Endodermal cell (in vitro differentiated cells): ENCODE measurements at places on chromosomes 2 and 18. TPM values are rescaled to one million over a fixed set of nuclear protein-coding genes. Genes with fewer than 3 reads are reported as not detected.

DNA sequence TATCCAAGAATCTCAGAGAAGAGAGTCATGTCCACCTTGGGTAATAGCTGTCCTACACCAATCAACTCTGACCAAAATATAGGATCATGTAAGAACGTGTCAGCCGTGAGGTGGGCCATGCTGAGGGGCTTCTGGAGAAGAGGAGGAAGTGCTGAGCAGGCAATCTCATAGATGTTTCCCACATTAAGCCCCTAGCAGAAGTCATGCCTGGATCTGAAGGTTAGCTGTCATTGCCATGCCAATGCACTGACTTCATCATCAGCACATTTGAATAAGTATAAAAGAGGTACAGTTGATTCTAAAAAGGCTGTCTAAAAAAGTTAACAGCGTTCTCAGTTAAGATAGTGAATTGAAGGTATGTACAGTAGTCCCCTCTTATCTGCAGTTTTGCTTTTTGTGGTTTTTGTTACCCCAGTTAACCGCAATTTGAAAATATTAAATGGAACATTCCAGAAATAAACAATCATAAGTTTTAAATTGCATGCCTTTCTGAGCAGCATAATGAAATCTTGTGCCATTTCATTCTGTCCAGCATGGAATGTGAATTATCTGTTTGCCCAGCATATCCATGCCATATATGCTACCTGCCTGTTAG is 67.2 kb upstream of the TMEM17 start:
- no peak overlapping the region for H3K27ac ChIP-seq
- no peak overlapping the region for H3K4me3 ChIP-seq
- H3K36me3 ChIP-seq, result no peaks in the 10 kb centered on the region
- peaks cover 21% of the 10 kb centered on the region for H3K27me3 ChIP-seq
- H3K4me1 ChIP-seq, result no peaks in the 10 kb centered on the region

DNA sequence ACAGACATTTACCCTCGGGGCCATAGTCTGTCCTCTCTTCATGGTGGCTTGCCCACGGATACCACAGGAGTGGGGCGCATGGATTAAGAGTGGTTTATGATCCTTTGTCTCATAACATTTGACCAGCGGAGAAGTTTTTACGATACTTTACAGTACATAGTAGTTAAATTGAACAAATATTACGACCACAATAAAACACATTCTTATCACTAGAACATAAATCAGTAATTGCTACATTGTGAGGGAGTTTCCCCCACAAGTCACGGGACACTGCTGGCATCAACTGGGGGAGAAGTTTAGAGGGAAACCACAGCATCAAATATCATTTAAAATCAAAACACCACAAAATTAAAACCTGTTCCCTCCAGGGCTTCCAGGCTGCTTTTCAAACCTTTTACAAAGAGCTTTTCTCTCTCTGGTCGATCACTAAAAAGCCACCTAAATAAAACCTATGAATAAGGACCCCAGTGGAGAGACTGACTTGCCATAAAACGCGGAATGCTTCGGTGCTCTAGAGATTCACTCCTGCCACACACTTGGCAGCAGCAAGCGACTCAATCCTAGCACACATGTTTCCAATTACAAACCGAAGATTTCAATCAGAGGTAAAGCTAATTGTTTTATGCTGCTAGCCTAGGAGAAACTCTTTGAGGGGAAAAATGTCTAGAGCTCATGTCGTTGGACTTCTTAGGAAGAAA is 173.7 kb upstream of the HNRNPA3 start:
- no peak overlapping the region for H3K4me3 ChIP-seq
- no peaks in the 10 kb centered on the region for H3K4me1 ChIP-seq
- DNase-seq, result no peak
- H3K36me3 ChIP-seq, result no peaks in the 10 kb centered on the region
- H3K27ac ChIP-seq, result no peak overlapping the region
- peaks cover 43% of the 10 kb centered on the region for H3K27me3 ChIP-seq

DNA sequence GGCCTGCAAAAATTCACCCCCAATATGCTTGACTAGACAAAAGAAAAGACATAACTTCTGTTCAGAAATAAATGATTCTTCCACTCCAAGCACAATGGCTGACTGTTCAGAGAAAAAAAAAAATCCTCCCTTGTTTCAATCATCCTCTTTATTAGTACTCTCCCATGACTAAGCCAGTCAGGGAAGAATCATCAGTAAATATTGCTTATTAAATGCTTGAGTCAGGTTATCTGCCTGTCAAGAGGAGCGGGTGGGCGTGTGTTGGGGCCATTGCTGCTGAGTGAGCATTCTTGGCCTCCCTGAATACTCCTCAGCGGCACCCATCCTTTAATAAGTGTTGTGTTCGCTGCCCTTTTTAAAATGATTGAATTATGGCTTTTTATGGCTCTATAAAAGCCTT is 1334.8 kb upstream of the CELF4 start:
- H3K27me3 ChIP-seq, result no peaks in the 10 kb centered on the region
- H3K4me3 ChIP-seq, result no peak overlapping the region
- H3K36me3 ChIP-seq, result no peaks in the 10 kb centered on the region
- no peaks in the 10 kb centered on the region for H3K4me1 ChIP-seq

GRCh38 chr2:172038604-172039003 is 38.9 kb downstream of the METAP1D start:
- no peak overlapping the region for H3K4me3 ChIP-seq
- H3K36me3 ChIP-seq, result no peaks in the 10 kb centered on the region
- no peak for DNase-seq
- no peaks in the 10 kb centered on the region for H3K27me3 ChIP-seq
- no peaks in the 10 kb centered on the region for H3K4me1 ChIP-seq

Gene FRZB
- 52.1 and 54.8 TPM in 2 replicates for total RNA-seq

DNA sequence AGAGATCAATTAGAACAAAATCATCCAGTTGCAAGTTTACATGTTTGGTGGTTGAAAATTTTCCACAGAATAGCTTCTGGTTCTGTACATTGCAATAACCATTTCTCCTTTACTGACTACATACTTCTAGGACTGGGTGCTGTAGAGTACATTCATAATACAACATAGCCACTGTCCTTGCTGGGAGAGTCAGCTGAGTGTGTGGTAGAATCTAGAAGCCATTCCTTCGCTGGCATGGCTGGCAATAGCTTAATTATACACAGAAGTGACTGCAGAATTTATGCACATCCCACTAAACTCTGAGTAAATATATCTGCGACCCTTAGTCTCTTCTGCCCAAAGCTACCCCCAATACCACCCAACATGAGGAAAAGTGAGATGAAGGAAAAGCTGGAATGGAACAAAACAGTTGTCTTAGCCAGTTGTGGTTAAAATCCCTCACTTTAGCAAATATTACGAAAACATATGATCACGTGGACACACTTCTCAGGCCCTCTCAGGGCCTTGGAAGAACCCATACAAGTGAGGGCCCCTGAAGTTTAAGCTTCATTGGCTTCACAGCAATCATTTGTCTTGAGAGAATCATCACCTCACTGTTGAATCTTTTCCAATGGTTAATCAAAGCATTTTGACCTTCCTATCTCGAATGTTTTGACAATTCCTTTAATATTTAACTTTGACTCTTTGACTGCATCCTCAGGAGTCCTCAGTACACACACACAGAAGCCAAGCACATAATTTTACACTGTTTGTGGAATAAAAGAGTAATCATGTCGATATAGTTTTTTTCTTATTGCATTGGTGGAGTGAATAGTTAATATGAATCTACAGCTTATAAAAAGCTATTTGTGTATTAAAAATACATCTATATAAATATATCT is 225.1 kb downstream of the ZNF385B start:
- H3K4me1 ChIP-seq, result no peaks in the 10 kb centered on the region
- H3K27ac ChIP-seq, result no peak overlapping the region
- DNase-seq, result no peak
- H3K4me3 ChIP-seq, result no peak overlapping the region

Gene DSC2
- total RNA-seq, result 50.5 to 58.4 TPM (median 54.9 TPM) in 3 replicates

GRCh38 chr2:219428469-219428868 is 6.2 kb upstream of the SPEG start:
- no peaks in the 10 kb centered on the region for H3K36me3 ChIP-seq
- no peaks in the 10 kb centered on the region for H3K27me3 ChIP-seq
- no peak overlapping the region for H3K27ac ChIP-seq
- peaks cover 7% of the 10 kb centered on the region for H3K4me1 ChIP-seq
- no peak for DNase-seq
- no peak overlapping the region for H3K4me3 ChIP-seq

DNA sequence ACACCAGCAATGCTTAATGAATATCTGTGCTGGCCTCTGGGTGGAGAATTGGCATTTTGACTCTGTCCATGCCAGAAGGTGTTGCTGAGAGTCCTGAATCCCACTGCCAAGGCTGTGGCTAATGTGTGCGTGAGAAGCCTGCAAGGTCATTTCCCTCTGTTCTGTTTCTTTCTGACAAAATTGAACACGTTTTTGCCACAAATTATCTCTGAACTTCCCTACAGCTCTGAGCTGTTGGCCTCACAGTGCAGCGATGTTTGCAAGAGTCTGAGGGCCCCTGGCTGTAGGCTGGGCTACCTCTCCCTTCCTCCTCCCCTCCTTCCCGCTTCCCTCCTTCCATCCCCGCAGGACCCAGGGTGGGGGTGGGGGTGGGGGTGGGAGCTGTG is 154.1 kb upstream of the HS6ST1 start:
- no peak overlapping the region for H3K4me3 ChIP-seq
- DNase-seq, result peak; percentile 24
- no peaks in the 10 kb centered on the region for H3K4me1 ChIP-seq
- H3K36me3 ChIP-seq, result no peaks in the 10 kb centered on the region
- no peak overlapping the region for H3K27ac ChIP-seq
- no peaks in the 10 kb centered on the region for H3K27me3 ChIP-seq

GRCh38 chr2:172775319-172775718 is 39.7 kb downstream of the RAPGEF4 start:
- no peak overlapping the region for H3K4me3 ChIP-seq
- H3K27me3 ChIP-seq, result no peaks in the 10 kb centered on the region
- H3K36me3 ChIP-seq, result no peaks in the 10 kb centered on the region
- H3K27ac ChIP-seq, result no peak overlapping the region

DNA sequence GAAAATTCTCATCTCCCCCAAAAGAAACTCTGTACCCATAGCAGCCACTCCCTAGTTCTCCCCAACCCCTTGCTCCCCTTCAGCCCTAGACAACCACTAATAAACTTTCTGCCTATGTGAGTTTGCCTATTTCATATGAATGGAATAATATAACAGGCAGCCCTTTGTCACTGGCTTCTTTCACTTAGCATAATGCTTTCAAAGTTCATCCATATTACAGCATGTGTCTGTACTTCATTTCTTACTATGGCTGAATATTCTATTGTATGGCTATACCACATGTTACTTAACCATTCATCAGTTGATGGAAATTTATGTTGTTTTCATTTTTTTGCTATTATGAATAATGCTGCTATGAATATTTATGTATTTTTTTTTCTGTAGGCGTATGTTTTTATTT is 442.9 kb downstream of the SLC4A3 start:
- no peak overlapping the region for H3K27ac ChIP-seq
- DNase-seq, result no peak
- no peak overlapping the region for H3K4me3 ChIP-seq
- H3K27me3 ChIP-seq, result peaks cover 12% of the 10 kb centered on the region

DNA sequence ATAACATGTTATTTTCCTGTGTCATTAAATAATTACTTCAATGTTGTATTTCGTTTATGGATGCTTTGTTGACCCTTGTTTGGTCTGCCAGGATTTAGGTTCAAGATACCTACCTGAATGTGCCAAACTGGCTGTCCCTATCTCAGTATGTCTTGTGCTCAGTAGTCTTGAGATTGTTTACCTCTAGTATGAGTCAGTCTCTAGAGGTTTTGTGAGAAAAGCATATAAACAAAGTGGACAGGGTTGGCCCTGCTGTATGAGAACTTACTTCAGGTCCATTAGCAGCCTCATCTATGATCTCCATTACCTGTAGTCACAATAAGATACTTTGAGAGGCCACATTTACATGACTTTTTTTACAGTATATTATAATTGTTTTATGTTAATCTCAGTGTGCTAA is 17.8 kb downstream of the DDX18 start:
- no peak overlapping the region for H3K27ac ChIP-seq
- H3K36me3 ChIP-seq, result peaks cover 65% of the 10 kb centered on the region
- H3K27me3 ChIP-seq, result peaks cover 9% of the 10 kb centered on the region
- no peaks in the 10 kb centered on the region for H3K4me1 ChIP-seq
- H3K4me3 ChIP-seq, result no peak overlapping the region

- no peaks in the 10 kb centered on the region for H3K27me3 ChIP-seq
- H3K27ac ChIP-seq, result no peak overlapping the region
- no peak for DNase-seq
- H3K36me3 ChIP-seq, result no peaks in the 10 kb centered on the region
- H3K4me1 ChIP-seq, result peaks cover 12% of the 10 kb centered on the region
Observed at GRCh38 chr2:46001741-46002506, 295.3 kb upstream of the EPAS1 start.

Gene COQ10B
- 16.5 and 17.9 TPM in 2 replicates for total RNA-seq

DNA sequence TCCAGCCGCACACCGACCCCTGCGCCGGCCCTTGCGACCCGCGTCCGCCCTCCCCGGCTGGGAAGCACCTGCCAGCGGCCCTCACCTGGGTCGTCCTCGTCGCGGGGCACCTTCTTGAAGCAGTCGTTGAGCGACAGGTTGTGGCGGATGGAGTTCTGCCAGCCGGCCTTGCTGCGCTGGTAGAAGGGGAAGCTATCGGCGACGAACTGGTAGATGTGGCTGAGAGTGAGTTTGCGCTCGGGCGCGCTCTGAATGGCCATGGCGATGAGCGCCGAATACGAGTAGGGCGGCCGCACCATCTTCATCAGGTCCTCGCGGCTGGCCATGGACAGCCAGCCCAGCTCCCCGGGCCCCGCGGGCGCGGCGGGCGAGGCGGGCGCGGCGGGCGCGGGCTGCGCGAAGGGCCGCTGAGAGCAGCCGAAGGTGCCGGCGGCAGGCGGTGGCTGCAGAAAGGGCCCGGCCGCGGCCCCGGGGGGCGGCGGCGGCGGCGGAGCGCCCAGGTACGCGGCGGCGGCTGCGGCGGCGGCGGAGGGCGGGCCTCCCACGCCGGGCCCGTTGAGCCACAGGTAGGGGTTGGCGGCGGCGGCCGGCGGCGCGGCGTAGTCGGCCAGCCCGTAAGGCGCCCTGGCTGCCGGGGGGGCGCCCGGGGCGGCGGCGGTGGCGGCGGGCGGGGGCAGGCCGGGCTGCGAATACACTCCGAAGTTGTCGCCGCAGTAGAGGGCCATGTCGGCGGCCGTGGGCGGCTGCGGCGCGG is 505 bp downstream of the FOXI3 start:
- H3K27me3 ChIP-seq, result peaks cover 57% of the 10 kb centered on the region
- H3K4me3 ChIP-seq, result peak overlapping the region; percentile 66
- DNase-seq, result peak; percentile 83
- H3K36me3 ChIP-seq, result no peaks in the 10 kb centered on the region
- H3K27ac ChIP-seq, result no peak overlapping the region

- H3K4me1 ChIP-seq, result no peaks in the 10 kb centered on the region
- no peak for DNase-seq
- no peak overlapping the region for H3K4me3 ChIP-seq
- no peak overlapping the region for H3K27ac ChIP-seq
Observed at GRCh38 chr18:63043516-63043915, 276.1 kb downstream of the BCL2 start.

DNA sequence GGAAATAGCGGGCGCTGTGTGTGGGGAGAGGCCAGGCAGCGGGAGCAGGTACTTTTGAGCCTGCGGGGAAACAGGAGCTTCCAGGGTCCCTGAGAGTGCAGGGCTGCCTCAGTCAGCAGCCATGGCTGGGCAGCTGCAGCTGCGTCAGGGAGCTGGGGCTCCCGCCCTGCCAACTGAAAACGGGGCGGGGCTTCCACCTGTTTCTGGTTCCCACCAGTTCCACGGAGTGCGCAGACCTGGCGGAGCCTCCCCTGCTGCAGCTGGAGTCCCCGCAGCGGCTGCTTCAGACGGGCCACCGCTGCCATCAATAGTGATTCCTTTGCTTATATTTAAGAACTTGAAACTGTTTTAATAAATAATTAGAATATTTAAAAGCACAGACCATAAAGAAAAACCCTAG is 30.6 kb upstream of the RPRM start:
- H3K4me3 ChIP-seq, result no peak overlapping the region
- H3K36me3 ChIP-seq, result peaks cover 54% of the 10 kb centered on the region
- no peak for DNase-seq
- H3K4me1 ChIP-seq, result no peaks in the 10 kb centered on the region
